Activated CD8-positive, alpha-beta memory T cell treated with anti-CD3 and anti-CD28 coated beads for 4 hours (primary cell): ENCODE measurements at places on chromosomes 6 and 20.

- no peak for DNase-seq
These were observed 124.1 kb downstream of the SULF2 start for GRCh38 chr20:47660983-47661700.

GRCh38 chr6:15521582-15521981 lies 141.2 kb downstream of the DTNBP1 start:
- no peak for DNase-seq

DNA sequence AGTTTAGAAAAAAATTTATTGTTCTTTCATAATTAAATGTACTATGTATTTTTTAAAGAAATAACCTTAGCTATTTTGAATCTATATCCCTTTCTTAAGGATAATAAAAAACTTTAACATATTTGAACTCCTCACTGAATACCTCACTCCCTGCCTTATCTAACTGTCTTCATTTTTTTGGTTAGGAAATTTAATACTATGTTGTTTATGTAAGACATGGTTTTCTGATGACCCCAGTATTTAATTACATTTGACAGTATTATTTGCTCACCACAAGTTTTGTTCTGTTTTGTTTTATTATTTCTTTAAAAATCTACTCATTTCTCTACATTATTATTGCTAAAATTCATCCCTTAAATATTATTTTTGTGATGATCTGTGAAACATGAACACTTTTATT lies 394.4 kb upstream of the ADGRB3 start:
- no peak for DNase-seq

GRCh38 chr6:34143884-34144580 lies 1.9 kb downstream of the GRM4 start:
- peak; percentile 33 for DNase-seq

- DNase-seq, result no peak
These were observed 31.8 kb downstream of the HFE start for GRCh38 chr6:26118999-26119398.

GRCh38 chr6:11609324-11610071 lies 71.9 kb downstream of the TMEM170B start:
- DNase-seq, result no peak

DNA sequence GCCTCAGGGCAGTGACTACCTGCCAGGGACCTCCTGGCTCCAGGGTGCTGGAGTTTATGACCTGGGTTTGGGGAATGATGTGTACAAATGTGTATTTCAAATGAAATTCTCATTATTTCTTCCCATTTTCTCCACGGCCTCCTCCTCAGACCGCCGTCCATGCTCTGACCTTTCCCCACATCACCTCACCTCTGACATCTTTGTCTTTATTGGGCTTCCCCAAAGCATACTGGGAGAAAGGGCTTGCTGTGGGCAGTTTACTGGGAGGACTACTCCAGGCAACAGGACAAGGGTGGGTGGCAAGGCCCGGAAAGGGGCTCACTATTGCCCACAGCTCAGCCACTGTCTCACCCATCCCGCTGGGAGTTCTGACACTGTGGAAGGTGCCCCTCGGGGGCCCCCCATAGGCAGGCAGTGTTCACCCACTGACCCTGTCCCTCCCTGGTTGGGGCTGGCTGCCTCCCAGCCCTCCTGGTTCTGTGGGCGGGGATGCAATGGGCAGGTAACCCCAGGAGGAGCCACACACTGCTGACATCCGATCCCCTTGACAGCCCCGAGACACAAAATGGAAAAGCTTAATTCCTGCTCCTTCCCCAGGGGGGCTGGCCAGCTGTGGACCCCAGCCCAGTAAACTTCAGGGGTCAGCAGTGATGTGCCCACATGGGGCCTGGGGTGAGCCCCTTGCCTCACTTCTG lies 39.8 kb upstream of the CST7 start:
- DNase-seq, result no peak

DNA sequence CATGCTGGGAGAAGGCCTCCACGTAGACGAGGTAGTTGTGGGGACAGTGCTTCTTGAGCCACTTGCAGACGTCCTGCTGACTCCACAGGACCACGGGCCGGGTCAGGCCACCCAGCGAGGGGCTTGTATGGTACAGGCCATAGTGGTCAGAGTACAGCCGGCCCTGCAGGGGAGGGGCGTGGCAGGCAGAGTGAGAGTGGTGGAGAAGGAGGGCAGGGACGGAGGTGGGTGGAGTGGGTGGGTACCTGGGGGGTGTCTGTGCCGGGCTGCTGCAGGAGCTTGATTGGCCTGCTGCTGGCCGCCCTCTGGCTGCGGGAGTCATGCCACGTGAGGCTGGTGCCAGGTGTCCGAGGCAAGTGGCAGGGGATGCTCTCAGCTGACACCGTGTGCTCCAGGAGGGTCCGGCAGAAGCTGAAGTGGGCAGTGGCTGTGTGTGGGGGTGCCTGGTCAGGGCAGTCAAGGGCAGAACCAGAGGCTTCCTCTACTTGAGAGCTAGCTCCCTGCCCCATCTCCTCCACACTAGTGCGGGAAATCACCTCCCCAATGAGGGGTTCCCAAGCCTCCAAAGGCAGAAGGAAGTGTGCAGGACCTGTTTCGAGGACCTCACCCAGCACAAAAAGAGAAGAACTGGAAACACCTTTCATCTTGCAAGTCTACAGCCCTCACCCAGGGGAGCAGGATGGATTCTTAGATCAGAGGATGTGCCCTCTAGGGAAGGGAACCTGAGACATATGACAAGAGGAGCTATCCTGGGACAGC lies 2.3 kb downstream of the SAMD10 start:
- DNase-seq, result no peak

DNA sequence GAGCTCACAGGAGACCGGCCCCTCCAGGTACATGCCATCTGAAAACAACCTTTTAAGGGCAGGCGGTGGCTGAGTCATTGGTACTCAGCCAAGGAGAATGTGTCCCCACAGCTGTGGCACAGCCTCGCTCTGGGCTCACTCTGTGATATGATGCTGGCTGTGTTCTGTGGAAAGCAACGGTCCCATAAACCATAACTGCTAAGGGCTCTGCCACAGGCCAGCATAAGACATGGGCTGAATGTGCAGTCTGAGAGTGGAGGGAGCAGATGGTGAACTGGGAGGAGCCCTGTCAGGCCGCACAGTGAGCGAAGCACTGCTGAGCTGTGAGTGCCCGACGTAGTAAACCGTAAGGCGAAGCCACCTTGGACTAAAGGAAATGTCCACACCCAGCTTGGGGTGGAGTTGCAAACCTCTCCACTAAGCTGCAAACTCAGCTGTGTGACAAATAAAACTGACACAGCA lies 375.8 kb downstream of the THBS2 start:
- no peak for DNase-seq

DNA sequence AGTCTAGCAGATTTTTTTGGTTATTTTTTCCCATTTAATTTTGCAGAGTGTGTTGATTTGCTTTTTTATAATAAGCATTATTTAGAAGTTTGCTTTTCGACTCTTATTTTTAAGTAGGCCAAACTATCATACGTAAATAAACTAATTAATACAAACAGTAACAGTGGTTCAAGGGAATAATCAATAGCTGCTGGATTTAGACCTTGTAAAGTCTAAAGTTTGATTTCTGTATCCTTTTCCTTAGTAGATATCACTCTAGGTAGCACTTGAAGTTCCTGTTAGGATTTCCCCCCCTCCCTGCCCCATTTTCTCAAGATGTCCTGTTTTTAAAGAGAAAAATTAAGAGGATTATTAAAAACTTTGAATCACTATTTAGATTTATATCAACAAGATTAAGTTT lies 136.1 kb downstream of the B3GAT2 start:
- DNase-seq, result no peak

GRCh38 chr6:53284901-53285300 lies 63.8 kb downstream of the ELOVL5 start:
- no peak for DNase-seq

DNA sequence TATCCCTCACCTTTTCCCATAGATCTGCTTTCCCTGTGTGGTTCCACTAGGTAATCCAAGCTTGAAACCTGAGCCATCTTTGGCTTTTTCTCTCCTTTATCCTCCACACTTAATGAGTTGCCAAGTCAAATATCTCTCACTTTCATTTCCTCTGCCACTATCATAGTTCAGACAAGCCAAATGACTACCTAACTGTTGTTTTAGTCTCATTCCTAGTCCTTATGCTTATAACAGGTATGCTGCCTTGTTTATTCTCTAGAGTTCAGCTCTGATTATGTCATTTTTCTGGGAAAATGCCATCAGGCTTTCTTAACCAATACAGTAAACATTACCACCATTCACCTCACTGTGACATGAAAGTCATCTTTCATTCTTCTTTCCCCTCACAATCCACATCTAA lies 6.5 kb downstream of the EFHC1 start:
- no peak for DNase-seq

- DNase-seq, result no peak
These were observed 36.1 kb downstream of the GMDS start for GRCh38 chr6:2209226-2209809.

DNA sequence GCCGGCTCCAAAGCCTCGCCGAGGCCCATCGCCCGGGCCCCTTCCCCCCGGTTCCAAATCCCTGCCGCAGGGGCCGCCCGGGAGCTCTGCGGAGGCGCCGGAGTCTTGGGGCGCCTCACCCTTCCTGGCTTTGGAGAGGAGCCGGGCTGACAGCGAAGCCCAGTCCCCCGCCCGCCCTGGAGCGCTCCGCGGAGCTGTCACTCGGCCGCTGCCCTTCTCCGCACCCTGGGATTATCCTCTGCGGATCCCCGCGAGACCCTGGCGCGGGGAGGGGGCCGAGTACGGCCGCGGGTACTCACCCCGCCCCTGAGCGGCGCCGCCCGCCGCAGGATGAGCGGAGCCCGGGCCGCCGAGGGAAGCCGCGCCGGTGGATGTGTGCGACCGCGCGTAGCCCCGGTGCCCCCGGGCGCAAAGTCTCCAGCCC lies 343 bp downstream of the SNAP91 start:
- DNase-seq, result no peak

- no peak for DNase-seq
These were observed 142.9 kb downstream of the HIVEP2 start for GRCh38 chr6:142802124-142802523.

- DNase-seq, result no peak
These were observed 11.2 kb upstream of the KIFC1 start for GRCh38 chr6:33380272-33380981.

GRCh38 chr6:167236239-167236571 lies 54.9 kb upstream of the UNC93A start:
- no peak for DNase-seq

- DNase-seq, result peak; percentile 41
These were observed 83.4 kb upstream of the ASF1A start for GRCh38 chr6:118810420-118811027.

GRCh38 chr6:37686111-37686510 lies 11.6 kb downstream of the MDGA1 start:
- no peak for DNase-seq
